OCI-LY7 (cell line): ENCODE measurements at places on chromosomes 4 and X.

DNA sequence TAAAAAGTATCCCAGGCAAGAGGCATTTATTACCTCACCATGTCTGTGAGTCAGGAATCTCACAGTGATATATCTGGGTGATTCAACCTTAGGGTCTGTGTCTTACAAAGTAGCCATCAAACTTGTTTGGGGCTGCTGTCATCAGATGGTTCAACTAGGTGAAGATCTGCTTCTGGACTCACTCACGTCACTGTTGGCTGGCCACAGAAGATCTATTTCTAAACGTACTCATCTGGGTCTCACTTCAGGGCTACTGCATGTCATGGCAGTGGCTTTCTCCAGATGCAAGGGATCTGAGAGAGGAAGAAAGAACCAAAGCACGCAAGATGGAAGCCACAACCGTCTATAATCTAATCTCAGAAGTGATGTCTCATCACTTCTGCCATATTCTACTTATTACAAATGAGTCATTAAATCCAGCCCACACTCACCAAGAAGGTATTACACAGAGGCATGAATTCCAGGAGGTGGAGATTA, 267.8 kb upstream of the ANKRD50 start:
- no peak for DNase-seq

- DNase-seq: no peak
Measured at GRCh38 chr4:22020129-22020528, 71.6 kb upstream of the KCNIP4 start.

GRCh38 chrX:8288590-8288989, 117.5 kb upstream of the VCX2 start:
- DNase-seq: no peak

- DNase-seq: no peak
Measured at GRCh38 chr4:83536362-83537272, 709 bp downstream of the GPAT3 start.

- no peak for DNase-seq
Measured at GRCh38 chr4:149465955-149466354, 349.7 kb downstream of the IQCM start.

DNA sequence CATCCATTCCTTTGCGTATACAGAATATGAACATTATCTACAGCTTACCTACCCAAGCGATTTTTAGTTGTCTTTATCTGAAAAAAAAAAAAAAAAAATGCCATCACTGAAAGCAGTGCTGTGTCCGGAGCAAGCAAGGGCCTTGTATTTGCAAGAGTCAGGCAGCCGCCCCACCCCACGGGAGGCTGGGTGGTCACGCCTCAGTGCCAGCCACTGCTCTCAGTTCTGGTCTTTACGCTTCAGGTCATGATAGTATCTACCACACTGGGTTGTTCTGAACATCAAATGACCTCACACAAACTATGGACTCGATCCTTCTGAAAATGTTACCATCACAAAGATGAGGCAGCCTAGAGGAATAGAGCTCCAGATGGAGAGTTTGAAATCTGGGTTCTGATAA, 62.7 kb upstream of the HELT start:
- no peak for DNase-seq

GRCh38 chrX:99095965-99096635, 1314.0 kb downstream of the PCDH19 start:
- no peak for DNase-seq

- no peak for DNase-seq
Measured at GRCh38 chr4:133081246-133081645, 67.8 kb upstream of the PCDH10 start.

GRCh38 chrX:27583976-27584375, 6.2 kb upstream of the DCAF8L2 start:
- DNase-seq: no peak

- DNase-seq: no peak
Measured at GRCh38 chrX:17465802-17466201, 90.8 kb downstream of the NHS start.

DNA sequence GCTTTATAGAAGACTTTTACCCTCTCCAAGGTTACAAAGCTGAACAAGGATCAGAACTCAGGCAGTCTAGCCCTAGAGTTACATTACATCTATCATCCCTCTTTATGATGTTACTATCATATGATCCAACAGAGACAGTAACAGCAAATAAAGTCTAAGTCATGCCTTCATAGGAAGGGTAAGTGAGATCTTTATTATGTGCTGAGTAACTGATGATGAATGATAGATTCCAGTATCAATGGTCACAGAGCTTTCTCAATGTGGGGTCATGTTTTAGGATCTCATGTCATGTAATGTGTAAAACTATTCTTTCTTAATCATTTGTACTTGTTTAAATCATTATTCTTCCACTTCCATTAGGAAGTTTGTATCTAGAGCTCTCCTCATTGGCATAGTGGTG, 22.8 kb downstream of the ELOVL6 start:
- no peak for DNase-seq

DNA sequence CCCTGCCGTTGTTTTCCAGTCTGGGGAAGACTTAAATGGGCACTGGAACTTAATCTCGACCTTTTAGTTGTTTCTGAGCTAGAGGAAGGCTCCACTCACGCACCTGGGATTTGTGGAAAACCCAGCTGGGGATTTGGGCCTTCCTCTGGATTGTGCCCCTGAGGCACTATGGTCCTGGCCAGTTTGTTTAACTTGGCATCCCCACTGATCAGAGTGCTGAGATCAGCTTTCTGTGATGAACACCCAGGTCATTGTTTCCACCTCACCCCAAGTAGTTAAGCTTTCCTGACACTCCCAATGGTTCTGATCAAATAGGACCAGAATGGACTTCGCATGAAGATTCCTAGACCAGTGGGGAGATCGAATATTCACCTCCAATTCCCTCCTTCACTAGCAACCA, 20.5 kb upstream of the NAP1L5 start:
- DNase-seq: no peak

DNA sequence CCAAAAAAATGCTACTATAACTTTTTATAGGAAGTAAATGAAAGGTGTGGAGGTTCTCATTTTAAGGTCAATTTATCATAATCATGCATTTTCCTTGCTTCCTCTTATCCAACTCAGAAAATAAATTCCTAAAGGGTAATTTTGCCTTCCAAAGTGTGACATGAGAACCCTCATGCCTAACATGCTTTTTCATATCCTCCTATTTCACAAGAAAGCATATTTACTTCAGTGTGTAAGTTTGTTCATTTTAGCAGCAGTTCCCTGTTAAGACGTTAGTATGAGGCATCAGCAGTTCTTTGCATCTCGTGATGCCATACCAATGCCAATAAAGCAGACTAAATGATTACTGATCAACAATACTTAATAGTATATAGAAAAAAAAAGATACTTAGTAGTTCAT, 18.4 kb downstream of the WDFY3 start:
- no peak for DNase-seq

GRCh38 chr4:164596927-164597326, 157.0 kb upstream of the SMIM31 start:
- no peak for DNase-seq

GRCh38 chr4:105911426-105911825, 16.2 kb downstream of the NPNT start:
- DNase-seq: no peak

DNA sequence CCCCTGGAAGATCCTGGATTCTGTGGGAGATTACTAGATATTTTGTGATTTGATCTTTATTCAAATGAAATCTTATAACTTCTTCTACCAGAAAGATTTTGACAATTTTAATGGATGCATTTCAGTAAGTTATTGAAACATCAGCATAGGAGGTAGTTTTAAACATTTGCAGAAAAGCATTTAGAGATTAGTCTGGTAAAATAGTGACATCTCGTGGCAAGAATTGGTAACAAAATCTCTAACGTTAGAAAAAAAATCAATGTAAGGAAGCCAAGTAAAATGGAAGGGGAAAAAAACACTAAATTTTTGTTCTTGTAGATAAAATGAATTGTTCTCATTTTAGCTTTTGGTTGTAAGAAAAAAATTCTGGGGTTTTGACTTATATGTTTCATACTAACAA, 73.3 kb downstream of the TASL start:
- peak; percentile 14 for DNase-seq

- no peak for DNase-seq
Measured at GRCh38 chr4:87031920-87032319, 97.1 kb downstream of the AFF1 start.

- DNase-seq: no peak
Measured at GRCh38 chr4:186725469-186726425, 2.1 kb upstream of the FAT1 start.

DNA sequence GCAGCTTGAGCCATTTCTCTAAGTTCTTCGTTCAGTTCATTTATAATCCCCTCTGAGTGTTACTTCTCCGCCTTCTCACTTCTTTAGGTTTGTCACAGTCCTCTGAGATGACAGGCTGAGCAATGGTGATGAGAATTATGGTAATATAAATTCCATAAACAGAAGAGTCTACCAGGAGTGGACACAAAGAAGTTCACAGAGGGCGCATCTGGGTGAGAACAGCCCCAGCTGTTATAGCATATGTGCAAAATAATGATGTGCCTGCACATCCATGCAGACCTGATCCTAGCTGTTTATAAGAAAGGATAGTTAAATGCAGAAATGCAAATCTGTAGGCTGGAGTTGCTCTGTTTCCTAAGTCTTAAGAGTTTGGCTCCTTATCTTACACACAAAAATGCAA, 377.5 kb downstream of the KCNIP4 start:
- no peak for DNase-seq

GRCh38 chr4:78599931-78600375, 48.4 kb downstream of the ANXA3 start:
- no peak for DNase-seq

- no peak for DNase-seq
Measured at GRCh38 chrX:100649550-100650356, 5.8 kb downstream of the SRPX2 start.

GRCh38 chr4:56953680-56954520, 23.5 kb downstream of the NOA1 start:
- DNase-seq: no peak

DNA sequence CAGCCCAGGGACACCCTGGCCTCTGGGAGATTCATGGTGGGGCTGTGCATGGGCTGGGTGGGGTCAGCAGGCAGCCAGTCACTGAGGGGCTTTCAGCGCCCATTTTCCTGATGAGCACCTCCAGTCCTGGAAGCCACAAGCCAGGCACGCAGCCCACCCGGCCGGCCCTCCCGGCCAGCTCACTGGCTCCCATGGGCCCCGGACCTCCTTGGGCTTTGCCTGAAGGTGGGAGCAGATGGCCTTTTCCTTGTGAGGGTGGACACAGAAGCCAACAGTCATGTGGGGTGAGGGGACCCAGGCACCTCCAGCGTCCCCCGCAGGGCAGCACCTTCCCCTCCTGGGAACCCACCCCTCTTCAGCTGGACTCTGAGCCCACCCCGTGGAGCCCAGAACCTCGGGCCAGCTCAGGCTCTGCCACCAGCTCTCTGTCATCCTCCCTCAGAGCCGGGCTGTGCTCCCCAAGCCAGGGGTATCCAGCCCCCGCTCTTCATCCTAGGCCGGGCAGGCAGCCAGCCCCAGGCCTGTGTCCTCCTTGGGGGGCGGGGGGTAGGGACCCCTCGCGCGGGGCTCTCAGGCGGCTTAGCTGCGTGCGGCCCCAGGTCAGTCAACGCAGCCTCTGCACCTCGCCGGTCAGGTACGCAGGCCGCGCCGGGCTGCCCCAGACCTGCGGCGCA, 798 bp upstream of the FGFR3 start:
- DNase-seq: no peak

DNA sequence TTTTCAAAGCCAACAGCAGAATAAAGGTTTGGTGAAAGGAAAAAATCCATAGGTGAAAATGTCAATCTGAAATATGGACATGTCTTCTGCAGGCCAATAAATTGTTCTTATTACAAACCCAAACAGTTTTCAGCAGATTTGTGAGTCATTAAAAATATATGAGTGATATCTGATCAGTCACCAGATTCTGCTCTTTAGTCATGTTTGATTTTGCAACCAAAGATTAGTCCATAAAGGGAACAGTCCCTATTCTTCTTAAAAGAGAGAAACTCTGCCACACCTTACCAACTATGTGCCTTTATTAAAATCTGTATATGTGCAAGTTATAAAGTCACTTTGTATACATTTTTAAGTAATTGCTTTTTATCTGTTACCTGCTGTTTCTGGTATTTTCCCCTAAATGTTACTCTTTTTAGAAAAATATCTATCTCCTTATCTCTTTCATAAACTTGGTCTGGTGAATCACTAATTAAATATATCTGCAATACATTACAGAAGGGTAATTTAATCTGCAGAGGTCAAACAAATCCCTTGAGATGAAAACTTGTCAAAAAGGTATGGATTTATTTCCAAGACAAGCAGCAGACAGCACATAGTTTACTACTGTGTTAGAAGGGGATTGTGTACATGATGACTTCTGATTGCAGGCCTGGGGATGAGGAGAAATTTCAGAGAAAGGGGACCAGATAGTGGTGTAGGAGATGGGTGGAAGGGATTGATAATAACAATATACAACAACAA, 322.9 kb upstream of the NWD2 start:
- no peak for DNase-seq

- no peak for DNase-seq
Measured at GRCh38 chrX:52422884-52423283, 54.1 kb downstream of the XAGE2 start.

DNA sequence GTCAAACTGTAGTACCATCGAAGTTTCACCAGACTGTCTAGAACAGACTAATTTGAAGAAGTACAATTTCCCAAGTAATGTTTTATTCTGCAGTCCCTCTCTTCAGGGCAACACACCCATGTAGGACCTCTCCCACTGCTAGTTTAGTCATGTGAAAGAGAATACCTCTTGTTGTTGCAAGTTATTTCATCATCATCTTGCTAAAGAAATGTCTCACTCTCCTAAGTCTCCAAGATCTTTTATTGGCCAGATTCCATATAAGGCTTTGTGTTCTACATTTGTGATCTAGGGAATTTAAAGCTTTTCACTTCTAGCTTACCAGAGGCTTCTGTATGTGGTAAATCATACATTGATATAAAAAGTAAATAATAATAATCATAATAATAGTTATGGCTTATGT, 745.3 kb upstream of the MAGEB2 start:
- DNase-seq: no peak

- no peak for DNase-seq
Measured at GRCh38 chr4:152037435-152037834, 276.6 kb upstream of the GATB start.

- DNase-seq: no peak
Measured at GRCh38 chr4:16875487-16875886, 23.0 kb downstream of the LDB2 start.

DNA sequence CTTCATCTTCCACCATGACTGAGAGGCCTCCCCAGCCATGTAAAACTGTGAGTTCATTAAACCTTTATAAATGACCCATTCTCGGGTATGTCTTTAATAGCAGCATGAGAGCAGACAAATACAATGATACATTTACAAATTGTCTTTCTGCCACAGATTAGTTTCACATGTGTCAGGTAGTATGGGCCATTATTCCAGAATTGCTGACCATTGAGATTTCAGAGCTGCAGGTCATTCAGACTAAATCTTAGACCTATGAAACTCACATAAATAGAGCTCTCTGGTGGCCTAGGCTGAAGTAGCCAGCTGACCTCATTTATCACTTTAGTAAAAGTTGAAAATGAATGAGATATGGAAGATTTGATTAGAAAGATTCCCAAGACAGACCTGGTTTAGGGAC, 105.8 kb downstream of the FIP1L1 start:
- no peak for DNase-seq
